Astrocyte of the hippocampus (primary cell): ENCODE measurements at places on chromosomes 7 and 10.
A peak's percentile ranks its signal among the peaks of the same experiment; 100 is the strongest.

GRCh38 chr10:104735757-104736391 is 94.8 kb downstream of the SORCS3 start:
- DNase-seq: peak; percentile 1

GRCh38 chr7:120857588-120858573 is at the start of gene TSPAN12:
Gene TSPAN12, minus strand, starts transcription at chr7:120858144. Its CDS starts 1,381 bp downstream, at chr7:120856763.
- peak; percentile 90 for DNase-seq

GRCh38 chr10:30056767-30057355 is 2.5 kb downstream of the JCAD start:
- no peak for DNase-seq

GRCh38 chr10:23505797-23506465 is 67.1 kb downstream of the OTUD1 start:
- DNase-seq: no peak

- DNase-seq: peak; percentile 22
These were observed 64.0 kb upstream of the CACUL1 start for GRCh38 chr10:118818621-118819221.

GRCh38 chr10:103711351-103711994 is 143.9 kb downstream of the SH3PXD2A start:
- no peak for DNase-seq

- DNase-seq: no peak
These were observed 621.2 kb downstream of the REEP3 start for GRCh38 chr10:64142395-64142794.

- DNase-seq: no peak
These were observed 69.4 kb downstream of the SAMD9 start for GRCh38 chr7:93048136-93048930.

- DNase-seq: peak; percentile 32
These were observed 40.0 kb downstream of the FANK1 start for GRCh38 chr10:125936331-125936730.

- peak; percentile 12 for DNase-seq
These were observed 96.6 kb upstream of the LRRN3 start for GRCh38 chr7:110994028-110994967.

DNA sequence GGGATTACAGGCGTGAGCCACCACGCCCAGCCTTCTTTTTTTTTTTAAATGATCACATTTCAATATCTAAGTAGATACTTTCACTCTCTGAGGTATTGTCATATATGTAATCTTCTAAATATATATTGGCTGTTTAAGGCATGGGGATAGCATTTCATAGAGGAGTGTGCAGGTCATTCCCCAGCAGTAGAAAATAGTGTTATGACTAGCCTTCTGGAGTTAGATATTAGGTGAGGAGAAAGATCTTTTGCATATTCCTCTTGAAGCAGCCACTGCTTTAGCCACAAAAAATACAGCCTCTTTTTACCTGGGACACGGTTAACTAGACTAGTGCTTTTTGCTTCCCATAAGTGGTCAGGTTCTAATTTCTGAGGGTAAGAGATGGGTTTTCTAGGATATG is 28.9 kb downstream of the ADD3 start:
- no peak for DNase-seq

DNA sequence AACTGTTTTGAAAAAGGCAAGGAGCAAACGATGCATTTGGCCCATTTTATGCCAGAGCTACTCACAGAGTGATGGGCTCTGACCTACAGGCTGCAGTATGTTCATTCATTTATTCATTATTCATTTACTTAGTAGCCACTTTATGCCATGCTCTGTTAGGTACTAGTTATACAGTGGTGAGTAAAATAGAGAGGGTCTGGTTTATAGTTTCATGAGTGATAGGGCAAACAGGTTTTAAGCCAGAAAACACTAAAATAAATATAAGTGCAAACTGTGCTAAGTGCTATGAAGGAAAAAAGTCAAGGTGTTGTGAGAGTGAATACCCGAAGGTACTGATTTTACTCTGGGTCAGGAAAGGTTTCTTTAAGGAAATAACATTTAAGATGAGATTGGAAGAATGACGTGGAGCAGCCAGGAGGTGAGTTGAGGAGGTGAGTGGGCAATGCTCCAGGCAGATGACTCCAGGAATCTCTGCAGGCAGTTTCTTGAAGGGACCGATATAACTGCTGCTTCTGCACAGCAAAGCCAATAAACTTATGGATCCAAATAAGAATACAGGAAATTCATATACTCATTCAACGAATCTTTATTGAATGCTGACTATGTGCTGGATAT is 56.9 kb upstream of the FAM133B start:
- no peak for DNase-seq

DNA sequence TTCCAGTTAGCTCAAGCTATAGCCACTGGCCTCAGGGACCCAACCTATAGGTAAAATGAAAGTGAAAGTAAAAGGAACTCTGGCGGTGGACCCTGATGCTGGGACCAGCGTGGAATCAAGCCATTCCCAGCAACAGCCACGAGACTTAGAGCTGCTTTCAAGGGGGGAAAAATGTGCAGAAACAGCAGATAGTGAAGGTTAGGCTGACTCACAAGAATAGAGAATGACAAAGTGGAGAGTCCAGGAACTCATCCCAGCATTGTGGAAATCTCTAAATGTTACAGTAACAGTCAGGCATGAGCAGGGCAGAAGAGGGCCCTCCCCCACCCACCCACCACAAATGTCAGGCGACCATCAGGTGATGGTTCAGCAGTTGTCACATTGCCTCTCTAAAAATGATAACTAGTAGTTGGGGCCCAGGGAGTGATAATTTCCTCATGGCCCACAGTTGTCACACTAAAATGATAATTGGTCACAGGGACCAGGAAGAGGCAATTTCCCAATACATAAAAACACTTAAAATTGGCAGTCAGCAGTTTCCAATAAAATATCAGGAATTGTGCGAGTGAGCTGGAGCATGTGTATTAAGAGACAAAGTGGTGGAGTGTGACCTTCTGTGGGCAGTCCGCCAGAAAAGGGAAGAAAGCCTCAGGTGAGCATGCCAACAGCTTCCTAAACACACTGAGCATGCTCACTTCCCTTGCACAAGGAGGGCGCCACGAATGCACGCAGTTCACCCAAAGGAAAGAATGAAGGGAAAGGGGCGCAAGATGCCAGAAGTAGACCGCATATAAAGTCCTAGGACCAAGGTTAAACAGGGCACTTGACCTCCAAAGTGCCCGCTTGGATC is 129.8 kb upstream of the PPP1R3A start:
- DNase-seq: peak; percentile 20
